Lung (tissue), 17 donors: ENCODE measurements at places on chromosomes 3 and 15. TPM values are rescaled to one million over a fixed set of nuclear protein-coding genes. Genes with fewer than 3 reads are reported as not detected.

The PP2D1 gene
- not detected for total RNA-seq

The IMPG2 gene
- 0.54 TPM for total RNA-seq

The CFAP20DC gene
- 2.3 TPM for total RNA-seq

DNA sequence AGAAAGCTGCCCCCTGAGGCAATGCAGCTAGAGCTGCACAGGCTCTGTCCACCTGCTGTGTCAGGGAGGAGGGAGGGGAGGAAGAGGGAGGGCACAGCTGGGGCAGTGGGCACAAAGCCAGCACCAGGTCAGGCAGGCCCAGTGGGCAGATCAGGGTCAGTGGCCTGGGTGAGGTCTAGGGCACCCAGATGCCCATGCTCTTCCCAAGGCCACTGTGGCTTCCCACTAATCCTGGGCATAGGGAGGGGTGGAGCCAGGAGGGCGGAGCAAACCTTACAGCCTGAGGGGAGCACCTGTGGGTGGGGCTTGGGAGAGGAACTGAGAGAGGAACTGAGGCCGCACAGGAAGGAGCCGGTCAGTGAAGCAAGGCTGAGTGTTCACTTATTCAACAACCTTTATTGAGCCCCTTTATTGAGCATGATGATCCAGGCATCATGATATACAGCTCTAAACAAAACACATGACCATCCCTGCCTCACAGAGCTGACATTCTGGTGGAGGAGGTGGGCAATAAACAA is 55.0 kb downstream of the RHCG start:
- no peaks in the 10 kb centered on the region for H3K36me3 ChIP-seq
- no peak overlapping the region for H3K27ac ChIP-seq
- H3K4me3 ChIP-seq, result no peak overlapping the region
- H3K4me1 ChIP-seq, result no peaks in the 10 kb centered on the region

- H3K27me3 ChIP-seq, result no peaks in the 10 kb centered on the region
- peak overlapping the region; percentile 96 for H3K27ac ChIP-seq
- no peaks in the 10 kb centered on the region for H3K4me1 ChIP-seq
- no peak overlapping the region for H3K4me3 ChIP-seq
- no peak for DNase-seq
Measured at GRCh38 chr15:80999623-81000036, 1.1 kb upstream of the TLNRD1 start.

DNA sequence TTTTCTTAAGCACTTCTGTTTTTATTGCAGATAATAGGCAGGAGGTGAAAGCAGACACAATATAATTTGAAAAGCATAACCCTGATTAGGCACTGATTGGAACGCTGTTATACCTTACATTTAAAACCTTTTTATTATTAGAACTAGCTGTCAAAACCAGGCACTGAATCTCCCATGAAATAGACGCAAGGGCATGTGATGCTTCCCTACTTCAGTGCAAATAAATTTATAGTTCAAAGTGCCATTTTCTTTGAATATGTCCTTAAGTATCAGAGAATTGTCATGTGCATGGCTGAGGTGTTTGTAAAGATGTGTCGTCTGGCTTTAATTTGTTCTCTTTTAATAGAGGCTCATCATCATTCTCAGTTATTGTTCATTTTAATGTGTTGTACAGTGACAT is 386.0 kb downstream of the NR2F2 start:
- no peak overlapping the region for H3K27ac ChIP-seq
- DNase-seq, result no peak
- H3K27me3 ChIP-seq, result no peaks in the 10 kb centered on the region

GRCh38 chr15:52857471-52857870 is 67.3 kb upstream of the ONECUT1 start:
- no peak overlapping the region for H3K27ac ChIP-seq
- DNase-seq, result no peak
- H3K27me3 ChIP-seq, result peaks cover 56% of the 10 kb centered on the region
- no peaks in the 10 kb centered on the region for H3K36me3 ChIP-seq

DNA sequence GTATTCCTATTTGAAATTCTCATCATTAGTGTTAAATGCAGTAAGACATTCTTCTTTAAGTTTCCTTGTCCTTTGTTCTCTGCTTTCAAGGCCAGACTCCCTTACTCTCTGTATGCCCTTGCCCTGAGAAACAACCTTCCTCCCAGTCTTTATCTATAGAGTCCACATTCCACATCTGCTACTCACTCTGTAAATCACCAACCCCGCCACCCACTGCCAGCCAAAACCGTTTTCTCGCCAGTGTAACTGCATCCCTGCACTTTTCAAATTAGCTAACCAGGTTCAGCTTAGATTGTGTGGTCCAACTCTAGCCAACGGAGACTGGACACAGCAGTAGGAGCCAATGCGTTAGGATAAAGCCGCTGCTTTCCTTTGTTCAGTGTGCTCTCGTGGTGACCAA is 402.4 kb upstream of the PDZRN3 start:
- H3K4me3 ChIP-seq, result no peak overlapping the region
- no peak overlapping the region for H3K27ac ChIP-seq
- no peaks in the 10 kb centered on the region for H3K27me3 ChIP-seq
- H3K4me1 ChIP-seq, result no peaks in the 10 kb centered on the region
- DNase-seq, result no peak

- no peak overlapping the region for H3K4me3 ChIP-seq
- no peaks in the 10 kb centered on the region for H3K27me3 ChIP-seq
- peaks cover 7% of the 10 kb centered on the region for H3K36me3 ChIP-seq
- no peak overlapping the region for H3K27ac ChIP-seq
Measured at GRCh38 chr3:128408693-128409623, 57.7 kb downstream of the DNAJB8 start.

- no peak overlapping the region for H3K27ac ChIP-seq
- peaks cover 5% of the 10 kb centered on the region for H3K36me3 ChIP-seq
- H3K4me3 ChIP-seq, result no peak overlapping the region
- H3K4me1 ChIP-seq, result peaks cover 18% of the 10 kb centered on the region
- DNase-seq, result no peak
- no peaks in the 10 kb centered on the region for H3K27me3 ChIP-seq
Measured at GRCh38 chr3:4501437-4501836, 8.3 kb downstream of the ITPR1 start.

- H3K27me3 ChIP-seq, result peaks cover 2% of the 10 kb centered on the region
- no peaks in the 10 kb centered on the region for H3K36me3 ChIP-seq
- no peaks in the 10 kb centered on the region for H3K4me1 ChIP-seq
- DNase-seq, result no peak
- H3K4me3 ChIP-seq, result no peak overlapping the region
Measured at GRCh38 chr3:44100298-44100695, 141.4 kb upstream of the TOPAZ1 start.

GRCh38 chr15:60464836-60465630 is 13.9 kb downstream of the ICE2 start:
- no peaks in the 10 kb centered on the region for H3K27me3 ChIP-seq
- no peaks in the 10 kb centered on the region for H3K4me1 ChIP-seq
- no peak for DNase-seq

GRCh38 chr3:82208002-82208710 is 446.7 kb upstream of the GBE1 start:
- DNase-seq, result no peak
- no peak overlapping the region for H3K4me3 ChIP-seq
- no peaks in the 10 kb centered on the region for H3K4me1 ChIP-seq
- no peak overlapping the region for H3K27ac ChIP-seq
- no peaks in the 10 kb centered on the region for H3K27me3 ChIP-seq

- H3K36me3 ChIP-seq, result no peaks in the 10 kb centered on the region
- H3K4me1 ChIP-seq, result no peaks in the 10 kb centered on the region
- no peak overlapping the region for H3K4me3 ChIP-seq
- DNase-seq, result peak; percentile 34
- no peaks in the 10 kb centered on the region for H3K27me3 ChIP-seq
Measured at GRCh38 chr15:57337868-57338411, 38.4 kb upstream of the CGNL1 start.

DNA sequence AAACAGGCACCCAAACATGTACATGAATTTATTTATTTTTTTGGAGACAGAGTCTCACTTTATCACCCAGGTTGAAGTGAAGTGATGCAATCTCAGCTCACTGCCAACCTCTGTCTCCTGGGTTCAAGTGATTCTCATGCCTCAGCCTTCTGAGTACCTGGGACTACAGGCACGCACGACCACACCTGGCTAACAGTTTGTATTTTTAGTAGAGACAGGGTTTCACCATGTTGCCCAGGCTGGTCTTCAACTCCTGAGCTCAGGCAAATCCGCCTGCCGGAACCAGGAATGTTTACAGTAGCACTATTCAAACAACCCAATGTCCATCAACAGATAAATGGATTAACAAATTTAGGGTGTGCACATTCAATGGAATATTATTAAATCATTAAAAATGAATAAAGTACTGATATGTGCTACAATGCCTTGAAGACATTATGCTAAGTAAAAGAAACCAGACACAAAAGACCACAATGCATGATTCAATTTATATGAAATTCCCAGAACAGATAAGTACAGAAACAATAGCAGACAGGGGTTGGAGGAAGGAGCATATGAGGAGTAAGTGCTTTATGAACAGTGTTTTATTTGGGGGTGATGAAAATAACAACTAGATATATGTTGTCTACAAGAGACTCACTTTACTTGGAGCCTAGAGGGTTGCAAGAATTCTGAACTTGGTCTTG is 1.3 kb downstream of the LEO1 start:
- H3K27me3 ChIP-seq, result no peaks in the 10 kb centered on the region
- no peak overlapping the region for H3K27ac ChIP-seq
- H3K4me3 ChIP-seq, result no peak overlapping the region
- H3K4me1 ChIP-seq, result peaks cover 10% of the 10 kb centered on the region
